ENCODE measurements at places on chromosomes 4 and X.
A peak's percentile ranks its signal among the peaks of the same experiment; 100 is the strongest.

GRCh38 chr4:158371158-158371557, 150.5 kb upstream of the RXFP1 start:
- no peak for DNase-seq

GRCh38 chr4:41391271-41391670, 134.5 kb downstream of the UCHL1 start:
- DNase-seq, result no peak

- no peak for DNase-seq
Observed at GRCh38 chrX:113389846-113390245, 549.2 kb upstream of the AMOT start.

- no peak for DNase-seq
Observed at GRCh38 chr4:156754832-156755570, 216.6 kb downstream of the PDGFC start.

DNA sequence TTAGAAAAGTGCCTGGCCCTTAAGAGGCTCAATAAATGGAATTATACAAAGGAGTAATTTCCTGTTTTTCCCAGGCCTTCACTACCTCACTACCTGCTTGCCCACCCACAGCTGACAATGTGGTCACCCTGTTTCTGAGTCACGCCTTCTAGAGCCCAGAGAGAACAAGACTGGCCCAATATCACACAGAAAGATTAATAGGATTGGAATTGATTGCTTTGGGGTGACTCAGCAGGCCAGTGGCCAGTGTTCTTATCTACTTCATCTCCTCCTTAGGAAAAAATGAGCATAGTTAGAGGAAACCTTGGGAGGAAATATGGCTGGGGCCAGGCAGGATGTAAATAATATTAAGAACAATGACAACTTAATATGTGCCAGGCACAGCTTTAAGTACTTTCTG, 4.5 kb upstream of the FGF16 start:
- DNase-seq, result no peak

DNA sequence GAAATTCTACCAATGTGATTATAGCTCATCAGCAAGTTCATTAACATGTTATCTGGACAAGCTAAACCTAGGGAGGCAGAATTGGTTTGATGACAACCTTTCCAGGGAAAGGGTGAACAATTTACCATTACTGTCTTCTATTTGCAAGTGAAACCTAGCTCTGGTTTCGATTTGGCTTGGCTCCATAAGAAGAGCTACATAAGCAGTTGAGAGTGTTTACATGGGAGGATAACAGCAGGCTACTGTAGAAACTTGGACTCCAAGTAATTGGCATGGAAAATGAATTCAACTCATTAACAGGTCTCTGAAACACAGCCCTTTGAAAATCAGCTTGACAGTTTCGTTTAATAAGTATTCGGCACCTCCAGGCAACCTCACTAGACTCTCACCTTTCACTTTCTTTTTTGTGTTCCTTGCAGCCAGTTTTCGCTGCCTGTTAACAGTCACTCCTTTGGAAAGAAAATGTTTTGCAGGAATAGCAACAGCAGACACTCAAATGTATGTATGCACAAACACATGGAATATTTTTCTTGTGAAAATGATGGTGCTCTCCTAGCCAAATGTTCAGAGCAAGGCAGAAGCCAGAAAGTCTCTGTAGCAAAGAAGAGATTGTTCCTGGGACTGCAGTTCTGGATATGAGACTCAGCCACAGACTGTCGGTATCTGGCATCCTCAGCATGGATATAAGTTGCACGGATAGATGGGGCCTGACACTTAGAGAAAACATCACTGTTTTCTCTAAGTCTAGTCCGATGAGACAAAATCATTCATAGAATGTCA, 27.5 kb downstream of the POU3F4 start:
- peak; percentile 2 for DNase-seq
